ENCODE measurements at places on chromosomes 12 and 14. TPM values are rescaled to one million over a fixed set of nuclear protein-coding genes. Genes with fewer than 3 reads are reported as not detected.

DNA sequence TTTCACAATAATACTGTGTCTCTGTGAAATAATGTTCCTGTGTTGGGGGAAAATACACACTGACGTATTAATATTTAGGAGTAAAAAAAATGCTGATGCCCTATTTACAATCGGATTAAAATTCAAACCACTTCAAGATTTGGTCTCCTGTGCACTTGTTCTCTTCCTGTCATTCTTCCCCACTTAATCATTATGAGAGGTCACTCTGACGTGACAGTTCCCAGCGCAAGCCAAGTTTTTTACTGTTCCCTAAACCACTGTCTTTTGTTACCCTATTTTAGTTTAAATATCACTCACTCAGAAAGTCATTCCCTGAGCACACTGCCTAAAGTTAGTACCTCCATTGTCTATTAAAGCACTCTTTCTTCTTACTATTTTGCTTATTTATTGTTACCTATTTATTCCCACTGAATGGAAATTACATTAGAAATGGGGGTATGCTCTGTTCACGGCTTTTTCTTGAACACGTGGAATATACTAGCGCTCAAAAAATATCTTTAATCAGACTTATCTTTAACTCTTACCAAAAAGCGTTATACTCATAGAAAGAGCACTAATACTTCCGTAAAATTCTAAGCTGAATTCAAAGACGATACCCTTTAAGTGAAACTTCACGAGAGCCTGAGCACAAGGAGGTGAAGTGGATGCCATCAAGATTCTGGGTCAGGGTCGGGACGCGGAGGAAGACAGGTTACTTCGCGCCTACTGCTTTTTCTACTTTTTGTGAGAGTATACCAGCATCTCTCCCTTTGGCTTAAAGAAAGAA, 670 bp upstream of the PSMA3 start:
- no peak for DNase-seq
- H3K27ac ChIP-seq, result peak overlapping the region; percentile 98
- peak overlapping the region; percentile 59 for H3K4me3 ChIP-seq
- H3K27me3 ChIP-seq, result no peaks in the 10 kb centered on the region
- H3K36me3 ChIP-seq, result peaks cover 4% of the 10 kb centered on the region
- peaks cover 25% of the 10 kb centered on the region for H3K4me1 ChIP-seq

DNA sequence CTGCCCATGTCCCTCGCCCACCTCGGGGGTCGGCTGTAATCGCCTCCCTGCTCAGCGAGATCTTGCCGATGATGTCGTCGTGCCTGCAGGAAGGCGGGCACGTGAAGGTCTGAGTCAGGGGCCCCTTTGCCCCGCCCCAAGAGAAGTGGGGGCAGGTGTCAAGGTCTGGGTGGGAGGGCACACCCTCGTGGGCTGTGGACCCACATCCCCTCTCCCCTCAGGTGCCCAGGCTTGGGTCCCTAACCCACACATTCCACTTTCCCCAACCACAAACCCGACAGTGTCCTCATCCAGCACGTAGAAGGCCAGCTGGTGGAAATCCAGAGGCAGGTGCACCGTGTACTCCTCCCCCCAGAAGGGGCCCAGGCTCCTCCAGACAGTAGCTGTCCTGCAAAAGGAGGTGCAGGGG, 7.8 kb downstream of the RASAL1 start:
- H3K27me3 ChIP-seq, result no peaks in the 10 kb centered on the region
- no peak overlapping the region for H3K27ac ChIP-seq
- H3K4me3 ChIP-seq, result no peak overlapping the region
- H3K36me3 ChIP-seq, result no peaks in the 10 kb centered on the region
- H3K4me1 ChIP-seq, result no peaks in the 10 kb centered on the region

GRCh38 chr12:93087840-93088610, 158.9 kb upstream of the EEA1 start:
- no peaks in the 10 kb centered on the region for H3K36me3 ChIP-seq
- H3K4me1 ChIP-seq, result no peaks in the 10 kb centered on the region
- H3K27me3 ChIP-seq, result no peaks in the 10 kb centered on the region
- DNase-seq, result no peak

GRCh38 chr14:43934102-43934501, 573.0 kb downstream of the FSCB start:
- H3K4me3 ChIP-seq, result no peak overlapping the region
- no peaks in the 10 kb centered on the region for H3K4me1 ChIP-seq
- no peak for DNase-seq
- no peak overlapping the region for H3K27ac ChIP-seq
- no peaks in the 10 kb centered on the region for H3K27me3 ChIP-seq

DNA sequence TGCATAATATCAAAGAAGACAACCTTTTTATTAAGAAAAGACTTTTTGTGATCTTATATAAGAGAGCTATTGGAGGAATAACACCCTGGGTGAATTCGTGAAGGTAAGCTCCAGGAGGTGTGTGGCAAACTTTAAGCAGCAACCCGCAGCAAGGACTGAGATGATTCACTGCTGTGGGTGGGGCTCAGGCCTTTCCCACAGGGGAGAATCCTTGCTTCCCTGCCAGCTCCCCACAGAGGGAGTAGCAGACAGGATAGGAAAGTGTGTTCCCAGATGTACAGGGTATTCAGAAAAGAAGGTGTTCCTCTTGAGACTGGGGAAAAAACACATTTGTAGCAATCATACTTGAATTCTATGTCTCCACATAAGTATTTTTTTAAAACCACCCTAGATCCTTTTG, 9.2 kb downstream of the NDUFA12 start:
- DNase-seq, result no peak
- no peaks in the 10 kb centered on the region for H3K36me3 ChIP-seq
- no peaks in the 10 kb centered on the region for H3K27me3 ChIP-seq

DNA sequence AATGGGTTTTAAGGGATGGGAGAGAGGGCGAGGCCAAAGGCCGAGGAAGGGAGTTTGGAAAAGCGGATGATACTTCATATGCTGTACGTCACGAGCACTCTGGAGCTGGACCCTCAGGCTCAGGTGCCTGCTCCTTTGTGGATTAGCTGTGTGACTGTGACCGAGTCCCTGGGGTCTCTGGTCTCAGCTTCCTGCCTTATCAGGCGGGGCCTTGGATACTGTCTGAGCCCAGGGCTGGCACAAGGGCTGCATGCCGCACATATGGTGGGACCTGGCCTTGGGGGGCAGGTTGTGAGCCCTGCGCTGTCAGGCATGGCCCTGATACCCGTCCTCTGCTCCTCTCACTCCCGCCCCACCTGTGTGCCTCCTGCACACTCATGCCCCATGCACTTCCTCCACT, 95.3 kb downstream of the ADGRD1 start:
- no peak overlapping the region for H3K4me3 ChIP-seq
- H3K27ac ChIP-seq, result no peak overlapping the region
- H3K4me1 ChIP-seq, result no peaks in the 10 kb centered on the region

PIANP gene
- 0.46 TPM for polyA plus RNA-seq

All from sigmoid colon (tissue), 7 donors.